ENCODE measurements at places on chromosomes 6 and 20.

GRCh38 chr20:63627129-63627750 is 339 bp upstream of the GMEB2 start:
- DNase-seq = no peak

- no peak for DNase-seq
Measured at GRCh38 chr6:7617801-7618764, 28.1 kb downstream of the SNRNP48 start.

DNA sequence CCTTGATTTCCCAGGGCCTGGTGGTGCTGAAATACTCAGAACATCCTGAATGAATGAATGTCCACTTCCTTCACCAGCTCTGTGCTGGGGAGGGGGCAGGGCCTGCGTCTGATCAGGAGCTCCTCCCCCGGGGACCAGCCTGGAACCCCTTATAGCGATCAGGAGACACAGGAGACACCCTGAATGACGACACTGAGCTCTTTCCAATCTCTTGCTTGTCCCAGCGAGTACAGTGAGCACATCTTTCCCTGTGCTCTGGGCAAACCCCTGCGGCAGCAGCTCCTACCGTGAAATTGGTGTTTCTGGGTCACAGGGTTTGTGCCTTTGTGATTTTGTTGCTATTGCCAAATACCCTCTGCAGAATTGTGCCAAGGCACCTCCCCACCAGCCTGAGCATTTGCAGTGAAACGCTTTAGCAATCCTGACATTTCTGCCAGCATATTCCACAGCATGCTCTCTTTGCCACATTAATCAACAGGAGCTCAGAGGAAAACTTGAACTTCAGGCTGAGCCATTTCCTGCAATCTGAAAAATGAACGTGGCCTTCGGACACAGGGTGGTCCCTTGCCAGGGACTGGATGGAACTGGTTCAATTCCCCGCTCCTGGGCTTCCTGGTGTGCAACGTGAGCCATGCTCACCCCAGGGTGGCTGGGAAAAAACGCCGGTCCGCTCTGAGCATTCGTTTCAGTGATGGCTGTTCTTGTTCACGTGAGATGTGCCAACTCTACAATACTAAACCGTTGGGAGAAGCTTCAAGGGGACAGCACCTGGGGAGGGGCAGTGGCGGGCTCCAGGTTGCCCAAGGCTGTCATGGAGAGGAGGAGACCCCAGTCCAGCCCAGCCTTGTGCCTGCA is 23.1 kb upstream of the MRGBP start:
- no peak for DNase-seq

- DNase-seq = no peak
Measured at GRCh38 chr20:24149881-24150307, 161.3 kb upstream of the GGTLC1 start.

DNA sequence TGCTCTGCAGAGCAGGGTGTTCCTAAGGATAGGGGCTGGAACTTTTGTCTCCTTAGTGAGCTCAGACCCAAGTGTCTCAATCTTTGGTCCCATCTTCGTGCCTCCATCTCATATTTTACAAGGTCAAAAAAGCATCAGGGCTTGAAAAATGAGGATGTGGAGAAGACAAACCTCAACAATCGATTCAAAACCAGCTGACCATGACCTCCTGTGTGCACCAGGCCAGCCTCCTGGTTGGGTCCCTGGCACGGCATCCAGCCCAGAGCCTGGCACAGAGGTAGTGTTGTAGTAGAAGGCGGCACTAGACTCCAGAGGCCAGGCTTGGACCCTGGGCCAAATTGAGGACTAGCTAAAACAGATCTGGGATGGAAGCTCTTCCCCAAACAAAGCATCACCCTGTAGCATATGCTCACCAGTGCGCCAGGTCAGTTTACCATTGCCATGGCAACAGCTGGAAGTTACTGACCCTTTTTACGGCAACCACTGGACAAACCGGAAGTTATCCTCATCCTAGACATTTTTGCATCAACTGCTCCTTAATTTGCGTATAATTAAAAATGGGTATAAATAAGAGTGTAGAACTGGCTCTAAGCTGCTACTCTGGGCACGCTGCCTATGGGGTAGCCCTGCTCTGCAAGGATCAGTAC is 69.3 kb upstream of the BLCAP start:
- DNase-seq = no peak

DNA sequence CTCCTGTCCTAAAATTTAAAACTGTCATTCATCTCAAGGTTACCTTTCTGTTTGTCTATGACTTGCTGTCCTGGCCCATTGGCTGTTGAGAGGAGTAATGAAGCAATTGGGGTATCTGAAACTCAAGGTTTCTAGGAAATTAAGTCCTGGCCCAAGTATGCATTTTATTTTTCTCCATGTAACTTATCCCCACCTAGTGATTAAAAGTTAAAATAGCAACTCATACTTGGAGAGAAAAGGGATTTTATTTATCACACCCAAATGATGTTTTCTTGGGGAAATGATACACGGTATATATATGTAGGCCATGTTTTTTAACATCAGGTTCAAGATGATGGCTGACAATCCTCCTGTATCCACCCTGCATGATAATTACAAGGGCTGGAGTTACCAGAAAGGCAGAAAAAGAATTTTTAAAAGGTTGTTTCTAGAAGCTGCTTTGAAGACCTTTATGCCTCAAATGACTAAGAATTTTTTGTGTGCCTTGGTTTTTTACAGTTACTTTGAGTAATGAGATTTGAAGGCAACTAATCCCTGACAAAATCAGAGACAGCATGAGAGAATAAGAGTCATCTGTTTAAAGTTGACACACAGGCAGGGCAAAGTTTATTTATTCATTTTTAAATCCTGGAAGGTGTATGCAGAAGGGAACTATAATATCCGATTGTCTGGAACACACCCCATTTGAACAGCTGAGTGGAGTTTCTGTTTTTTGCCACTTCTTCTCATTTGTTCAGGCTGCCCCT is 28.9 kb upstream of the C6orf58 start:
- DNase-seq = no peak

- no peak for DNase-seq
Measured at GRCh38 chr6:157967020-157967419, 14.6 kb upstream of the SYNJ2 start.

- DNase-seq = no peak
Measured at GRCh38 chr6:1970151-1970561, 275.2 kb downstream of the GMDS start.

DNA sequence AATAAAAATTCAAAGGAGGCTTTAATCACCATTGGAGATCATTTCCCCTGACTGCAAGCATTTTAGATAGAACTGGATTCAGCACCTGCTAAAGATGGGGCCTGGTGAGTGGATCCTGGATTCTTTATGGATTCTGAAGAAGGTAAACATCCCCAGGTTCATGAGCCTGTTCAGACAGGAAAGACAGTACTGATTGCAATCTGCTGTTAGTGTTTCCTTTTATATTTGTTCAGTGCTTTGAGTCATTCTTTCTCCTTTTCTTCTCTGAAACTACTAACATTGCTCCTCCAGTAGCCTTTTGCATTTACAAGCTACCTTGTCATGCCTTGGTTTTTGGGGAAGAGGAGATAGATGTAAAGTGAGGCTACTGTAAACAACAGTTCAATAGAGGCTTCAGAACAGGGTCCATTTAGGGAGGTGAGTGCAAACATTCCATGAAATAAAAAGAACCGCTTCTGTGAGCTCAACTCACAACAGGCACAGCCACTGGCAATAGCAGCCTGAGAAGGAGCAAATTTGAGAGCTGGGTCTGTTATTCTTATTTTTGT is 66.4 kb upstream of the PRL start:
- no peak for DNase-seq

DNA sequence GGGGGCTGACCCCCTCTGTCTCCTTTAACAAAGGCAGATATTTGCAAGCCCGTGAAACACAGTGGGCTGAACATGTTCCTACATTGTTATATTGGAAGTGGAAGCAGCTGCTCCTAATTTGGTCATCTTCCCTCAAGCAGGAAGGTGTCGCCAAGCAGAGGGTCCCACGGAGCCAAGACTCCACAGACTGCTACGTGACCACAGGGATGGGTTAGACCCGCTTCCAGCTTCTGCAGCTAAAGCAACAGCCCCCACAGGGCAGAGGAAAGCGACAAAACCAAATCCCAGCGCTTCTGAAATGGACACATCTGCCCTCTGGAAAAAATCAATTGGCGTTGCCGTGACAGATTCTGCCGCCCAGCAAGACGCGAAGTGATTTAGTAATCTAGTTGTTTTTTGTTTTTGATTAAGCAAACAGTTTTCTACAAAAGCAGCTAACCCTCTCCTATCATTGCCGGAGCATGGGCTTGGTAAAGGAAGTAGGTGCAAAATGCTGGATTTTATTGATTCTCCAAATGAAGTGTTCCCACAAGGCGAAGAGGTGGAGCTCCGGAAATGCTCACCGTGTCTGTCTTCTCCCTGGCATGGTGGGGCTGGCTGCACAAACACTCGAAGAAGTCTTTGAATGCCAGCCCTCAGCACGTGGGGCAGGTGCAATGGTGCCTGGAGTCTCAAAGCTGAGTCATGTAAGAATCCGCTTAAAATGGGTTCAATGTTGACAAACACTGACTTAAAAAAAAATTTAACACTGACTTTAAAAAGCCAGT is 79.4 kb upstream of the FRMD1 start:
- DNase-seq = no peak

DNA sequence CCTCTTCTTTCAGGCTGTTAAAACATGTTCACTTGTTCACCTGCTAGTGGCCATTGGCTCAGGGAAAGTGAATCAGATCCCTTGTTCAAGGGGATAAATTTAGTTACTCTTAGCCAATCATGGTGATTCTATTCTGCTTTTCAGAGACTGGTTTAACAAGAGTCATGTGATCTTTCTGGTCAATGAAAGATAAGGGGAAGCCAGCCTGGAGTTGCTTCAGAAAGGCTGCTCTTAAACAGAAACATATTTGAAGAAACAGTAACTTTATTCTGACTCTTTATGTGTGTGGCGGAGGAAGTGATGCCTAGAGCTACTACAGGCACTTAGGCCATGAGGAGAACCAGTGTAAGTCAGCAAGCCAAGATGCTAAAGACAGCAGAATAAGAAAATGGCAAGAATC is 28.1 kb upstream of the AHI1 start:
- no peak for DNase-seq

DNA sequence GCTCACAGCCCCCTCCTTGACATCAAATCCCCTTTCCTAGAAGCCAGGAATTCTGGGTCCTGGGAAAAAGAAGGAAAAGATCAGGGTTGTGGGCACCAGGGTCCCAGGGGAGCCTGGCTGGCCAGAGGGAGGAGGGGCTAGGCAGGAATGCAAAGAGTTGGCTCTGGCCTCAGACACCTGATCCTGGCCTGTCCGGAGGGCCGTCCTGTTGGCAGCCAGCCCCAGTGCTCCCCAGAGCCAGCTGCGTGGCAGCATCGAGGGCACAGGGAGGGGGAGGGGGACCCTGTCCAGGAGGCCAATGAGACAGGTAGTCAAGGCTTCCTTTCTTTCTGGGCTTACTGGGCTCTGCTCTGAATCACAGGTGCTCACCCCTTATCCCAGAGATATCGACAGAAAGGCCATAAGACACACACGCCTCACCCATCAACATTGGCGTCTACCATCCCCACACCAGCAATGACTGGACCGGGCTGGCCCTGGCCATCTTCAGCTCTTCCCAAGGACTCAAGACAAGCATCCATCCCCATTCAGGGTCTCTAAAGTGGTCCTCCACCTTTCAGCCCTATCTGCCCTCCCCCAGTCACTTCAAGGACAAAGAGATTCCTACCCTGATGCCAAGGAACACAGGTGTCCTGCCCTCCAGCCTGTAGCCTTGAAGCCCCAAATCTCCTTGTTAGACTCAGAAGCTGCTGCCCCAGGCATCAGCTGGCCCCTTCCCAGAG is 723 bp downstream of the COL11A2 start:
- no peak for DNase-seq

DNA sequence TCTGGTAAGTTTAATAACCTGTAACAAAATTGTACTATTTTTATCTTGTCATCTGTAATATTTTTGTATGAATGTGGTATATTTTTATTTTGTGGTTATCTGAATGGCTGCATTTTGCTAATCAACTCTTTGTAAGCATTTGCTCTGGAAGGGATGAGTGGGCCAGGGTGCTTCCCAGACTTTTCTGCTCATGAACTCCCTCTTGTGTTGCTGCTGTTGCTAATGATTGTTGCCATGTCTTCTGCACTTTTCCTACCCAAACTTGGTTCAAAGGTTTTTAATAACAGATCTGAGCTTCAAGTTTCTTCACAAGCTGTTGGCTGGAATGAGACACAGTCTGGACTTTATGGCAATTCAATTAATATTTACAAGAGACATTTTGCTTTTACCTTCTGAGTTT is 1005.7 kb downstream of the HACE1 start:
- DNase-seq = no peak

- no peak for DNase-seq
Measured at GRCh38 chr20:835608-836045, 2.1 kb downstream of the FAM110A start.

DNA sequence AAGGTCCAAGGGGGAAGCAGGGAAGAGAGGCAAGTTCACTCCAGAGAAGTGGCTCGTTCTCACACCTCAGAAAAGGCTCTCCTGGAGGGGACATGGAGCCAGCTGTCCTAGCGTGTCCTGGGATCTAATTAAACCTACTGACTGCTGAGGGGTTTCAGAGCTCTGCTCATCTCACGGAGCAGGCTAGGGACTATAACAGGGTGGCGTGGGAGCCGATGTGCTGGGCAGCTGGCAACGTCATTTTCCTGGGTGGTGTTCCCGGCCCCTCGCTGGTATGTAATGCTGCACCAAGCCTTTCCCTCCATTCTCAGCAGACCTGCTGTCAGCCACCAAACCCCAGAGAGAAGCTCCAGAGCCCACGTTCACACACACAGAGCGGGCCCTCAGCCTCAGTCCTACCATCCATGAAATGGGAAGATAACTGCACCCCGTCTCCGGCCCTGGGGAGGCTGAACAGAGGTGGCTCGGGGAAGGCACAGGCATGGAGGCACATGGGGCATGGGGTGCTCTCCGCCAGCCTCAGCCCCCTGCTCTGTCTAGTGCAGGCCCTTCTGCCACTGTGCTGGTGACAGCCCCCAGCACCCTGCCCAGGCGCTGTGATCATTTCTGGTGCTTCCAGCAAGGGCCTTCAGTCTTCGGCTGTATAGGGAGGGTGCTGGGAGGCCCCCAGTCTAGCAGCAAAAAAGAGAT is 1.9 kb downstream of the CST7 start:
- DNase-seq = no peak

GRCh38 chr6:20644667-20645370 is 110.6 kb downstream of the CDKAL1 start:
- no peak for DNase-seq

DNA sequence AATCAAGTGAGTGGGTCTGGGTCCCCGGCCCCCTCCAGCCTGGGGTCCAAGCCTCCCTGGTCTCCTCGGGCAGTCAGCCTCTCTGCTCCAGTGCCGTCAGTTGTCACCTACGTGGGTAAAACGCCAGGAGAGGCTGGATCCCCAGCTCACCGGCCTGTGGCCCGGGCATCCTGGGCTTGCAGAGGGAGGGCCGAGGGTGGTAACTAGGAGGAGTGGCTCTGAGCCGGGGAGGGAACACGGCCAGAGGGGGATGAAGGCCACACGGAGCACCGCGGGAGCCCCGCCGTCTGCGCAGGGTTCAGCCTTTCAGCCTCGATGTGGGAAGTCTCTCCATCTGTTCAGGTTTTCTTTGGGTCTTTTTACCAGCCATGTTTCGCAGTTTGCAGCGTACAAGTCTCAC is 29.5 kb upstream of the BHLHE23 start:
- no peak for DNase-seq

Measured in fibroblast of skin of left biceps (primary cell).